Lower leg skin (tissue), 4 donors: ENCODE measurements at places on chromosomes 4 and X.

DNA sequence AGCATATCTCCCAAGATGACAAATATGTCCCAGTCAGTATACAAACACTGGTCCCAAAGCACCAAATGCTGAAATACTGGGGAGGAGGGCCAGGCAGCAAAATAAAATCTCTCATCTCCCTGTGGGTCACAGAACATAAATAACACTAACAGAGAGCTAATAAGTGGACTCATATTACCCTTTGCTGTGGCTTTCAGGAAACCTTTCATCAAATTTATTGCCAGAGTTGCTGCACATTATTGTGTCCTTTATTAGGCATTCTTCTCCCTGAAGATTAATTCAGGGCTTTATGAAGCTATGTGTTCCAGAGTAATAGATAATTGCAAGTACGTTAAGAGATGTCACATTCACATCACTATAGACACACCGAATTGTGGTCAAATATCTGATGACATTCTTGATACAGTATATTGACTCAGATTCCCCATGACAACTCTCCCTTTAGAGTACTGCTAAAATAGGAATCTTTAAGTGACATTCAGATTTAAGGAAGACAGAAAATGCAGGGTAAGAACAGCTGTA, 124.1 kb upstream of the PRR32 start:
- no peak for DNase-seq

- no peak for DNase-seq
These were observed 34.2 kb downstream of the LDB2 start for GRCh38 chr4:16864199-16864598.

GRCh38 chr4:94533405-94534223, 81.9 kb downstream of the PDLIM5 start:
- no peak for DNase-seq

- no peak for DNase-seq
These were observed 225.2 kb upstream of the DKK2 start for GRCh38 chr4:107261241-107261874.

GRCh38 chr4:26192899-26193869, 127.6 kb upstream of the RBPJ start:
- no peak for DNase-seq

DNA sequence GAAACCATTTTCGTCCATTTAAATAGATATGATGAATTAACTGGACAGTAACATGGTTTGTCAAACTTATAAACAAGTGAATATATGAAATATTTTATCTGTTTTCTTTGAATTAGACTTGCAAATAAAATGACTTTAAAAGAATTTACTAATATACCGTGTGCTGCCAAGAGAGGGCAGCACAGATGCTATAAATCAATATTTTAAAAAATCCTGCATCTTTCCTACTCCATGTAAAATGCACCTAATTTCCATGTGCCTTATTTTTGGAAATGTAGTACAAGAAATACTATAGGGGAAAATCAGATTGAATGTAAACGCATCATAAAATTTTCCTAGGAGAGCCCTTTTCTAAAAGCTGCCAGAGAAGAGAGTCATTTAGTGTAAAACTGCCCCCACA, 62.2 kb downstream of the PRKX start:
- no peak for DNase-seq

- DNase-seq: no peak
These were observed 206.8 kb downstream of the SMARCA1 start for GRCh38 chrX:129316461-129316860.

DNA sequence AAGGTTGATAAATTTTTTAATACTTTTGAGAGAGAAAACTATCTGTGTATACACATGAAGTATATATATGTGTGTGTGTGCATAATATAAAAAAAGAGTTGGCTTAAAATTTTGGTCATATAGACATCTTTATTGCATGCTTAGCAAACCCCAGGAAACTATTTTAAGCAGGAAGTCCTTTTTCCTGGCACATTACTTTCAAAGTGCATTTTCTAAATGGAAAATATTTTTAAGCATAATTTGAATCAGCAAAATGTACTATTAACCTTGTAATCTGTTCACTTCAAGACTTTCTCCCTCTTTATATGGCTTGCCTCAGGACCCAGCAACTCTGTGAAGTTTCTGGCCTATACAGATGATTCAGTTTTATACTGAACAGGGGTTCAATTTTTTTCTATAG, 106.3 kb downstream of the CDS1 start:
- no peak for DNase-seq

- no peak for DNase-seq
These were observed 6.5 kb upstream of the TSPAN5 start for GRCh38 chr4:98664959-98665358.

DNA sequence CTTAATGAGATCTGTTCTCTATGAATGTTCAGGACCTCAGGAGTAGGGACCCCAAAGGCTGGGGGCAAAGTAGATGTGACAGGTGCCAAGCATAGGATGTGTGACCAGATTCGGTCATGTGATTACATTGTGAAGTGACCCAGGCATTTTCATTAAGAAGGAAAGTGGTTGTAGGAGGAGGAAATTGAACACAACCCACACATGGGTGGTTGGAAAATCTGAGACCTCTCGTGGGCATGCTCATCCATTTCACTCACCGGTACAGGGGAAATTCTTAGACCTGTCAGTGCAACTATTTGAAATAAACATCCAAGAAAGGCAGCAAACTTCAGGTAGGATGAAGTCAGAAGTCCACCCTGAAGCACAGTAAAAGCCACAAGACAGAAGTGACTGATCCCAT, 43.5 kb upstream of the CD99 start:
- DNase-seq: no peak

GRCh38 chr4:145697332-145697731, 17.4 kb downstream of the C4orf51 start:
- no peak for DNase-seq

DNA sequence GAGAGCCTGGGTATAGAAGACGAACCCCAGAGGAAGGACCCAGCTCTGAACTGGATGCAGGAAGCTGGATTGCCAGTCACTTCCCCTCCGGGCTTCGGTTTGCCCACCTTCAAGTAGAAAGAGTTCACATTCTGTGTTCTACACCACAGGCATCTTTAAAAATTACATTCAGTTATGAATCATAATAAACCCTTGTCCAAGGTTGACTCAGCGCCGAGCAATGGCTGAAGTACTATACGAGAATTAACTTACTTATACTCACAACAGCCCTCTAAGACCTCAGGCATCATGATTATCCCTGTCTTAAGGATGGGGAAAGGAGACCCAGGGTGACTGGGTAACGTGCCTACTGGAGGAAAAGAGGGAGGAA, 72.5 kb downstream of the EVC2 start:
- DNase-seq: no peak

DNA sequence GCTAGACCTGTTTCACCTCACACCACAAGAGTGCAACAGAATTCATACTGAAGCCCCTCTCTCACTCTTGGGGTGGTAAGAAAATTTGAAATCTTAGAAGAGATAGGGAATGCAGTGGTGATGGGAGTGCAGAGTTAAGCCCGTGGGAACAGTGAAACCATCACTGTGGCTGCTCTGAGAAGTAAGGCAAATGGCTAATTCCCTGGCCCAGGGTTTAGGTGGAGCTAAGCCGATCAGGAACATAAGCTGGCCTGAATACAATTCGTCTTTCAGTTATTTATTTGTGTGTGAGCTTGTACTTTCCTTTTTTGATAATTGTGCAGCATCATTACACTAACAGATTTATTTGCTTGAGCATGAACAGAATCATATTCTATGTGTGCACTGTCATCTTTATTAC, 1070.6 kb downstream of the STPG2 start:
- no peak for DNase-seq

DNA sequence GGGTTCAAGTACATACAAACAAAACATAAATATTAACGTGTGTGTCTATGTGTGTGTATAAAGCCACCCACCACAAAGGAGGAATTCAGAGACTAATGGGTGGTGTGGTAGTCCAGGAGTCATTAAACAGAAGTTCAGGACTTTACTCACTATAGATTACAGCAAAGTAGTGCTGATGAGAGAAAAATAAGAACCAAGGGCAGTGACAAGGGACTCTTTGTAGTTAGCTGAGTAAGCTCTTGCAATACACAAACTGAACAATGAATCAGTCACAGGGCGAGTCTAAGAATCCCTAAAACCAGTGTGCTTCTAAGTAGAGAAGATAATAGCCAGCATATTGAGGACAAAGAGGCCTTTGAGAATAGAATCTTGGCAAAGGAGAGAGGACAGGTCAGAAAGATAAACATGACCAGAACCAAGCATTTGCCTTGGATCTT, 232.4 kb downstream of the PPP3CA start:
- DNase-seq: no peak

GRCh38 chr4:25060963-25061340, 30.2 kb upstream of the LGI2 start:
- no peak for DNase-seq

DNA sequence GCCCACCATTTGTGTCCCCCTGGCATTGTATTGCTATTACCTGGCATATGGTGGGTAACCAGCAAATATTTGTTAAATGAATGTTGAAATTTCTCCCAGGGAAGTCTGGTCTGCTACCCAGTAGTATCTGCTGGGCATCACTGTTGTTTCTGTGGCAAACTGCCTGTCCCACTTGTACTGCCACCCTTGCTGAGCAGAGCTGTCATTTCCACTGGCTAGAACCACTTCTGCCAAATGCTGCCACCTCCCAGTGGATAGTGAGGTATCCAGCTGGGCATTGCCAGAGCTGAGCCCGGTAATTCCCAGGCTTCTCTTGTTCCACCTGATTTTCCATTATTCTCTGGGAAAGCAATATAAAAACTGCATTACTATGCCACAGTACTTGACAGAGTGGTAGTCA, 186.7 kb upstream of the NOCT start:
- no peak for DNase-seq

DNA sequence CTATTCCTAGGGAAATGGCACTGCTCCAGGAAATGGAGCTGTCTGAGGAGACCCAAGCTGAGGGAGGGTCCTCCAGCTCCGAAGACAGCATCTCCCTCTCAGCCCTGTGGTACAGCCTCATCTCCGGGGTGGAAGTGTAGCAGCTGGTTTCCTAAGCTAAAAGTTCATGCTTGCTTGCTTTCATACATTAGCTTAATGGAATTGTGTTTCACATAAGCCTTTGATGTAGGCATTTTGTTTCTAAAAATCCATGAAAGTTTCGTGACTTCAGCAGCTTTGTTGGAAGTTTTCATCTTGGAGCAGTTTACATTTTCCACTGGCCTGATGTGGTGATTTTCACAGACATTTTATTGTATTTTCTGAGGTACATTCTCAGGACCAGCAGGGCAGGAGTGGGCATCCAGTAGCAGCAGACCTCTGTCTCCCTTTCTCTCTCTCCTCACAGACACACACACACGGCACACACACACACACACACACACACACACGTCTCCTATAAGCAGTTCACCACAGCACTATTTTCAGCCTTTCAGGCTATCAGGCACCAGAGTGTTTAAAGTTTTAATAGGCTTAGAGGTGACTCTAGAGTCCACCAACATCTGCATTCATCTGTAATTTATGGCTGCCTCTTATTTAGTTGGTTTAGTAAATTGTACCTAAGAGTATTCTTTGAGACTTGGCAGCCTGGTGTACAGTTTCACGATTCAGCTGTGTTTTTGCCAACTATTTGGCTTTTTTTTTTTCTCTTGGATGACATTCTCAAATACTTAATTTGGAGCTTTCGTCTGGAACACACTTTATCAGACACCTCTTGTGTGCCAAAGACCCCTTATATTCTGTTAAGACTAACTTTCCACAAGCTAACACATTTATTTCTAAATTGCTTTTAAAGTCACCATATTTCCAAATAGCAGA, 225.8 kb upstream of the SFRP2 start:
- no peak for DNase-seq

- no peak for DNase-seq
These were observed 77.5 kb downstream of the MID1IP1 start for GRCh38 chrX:38878641-38879340.

- peak; percentile 50 for DNase-seq
These were observed 50.9 kb downstream of the CPZ start for GRCh38 chr4:8643441-8643840.

DNA sequence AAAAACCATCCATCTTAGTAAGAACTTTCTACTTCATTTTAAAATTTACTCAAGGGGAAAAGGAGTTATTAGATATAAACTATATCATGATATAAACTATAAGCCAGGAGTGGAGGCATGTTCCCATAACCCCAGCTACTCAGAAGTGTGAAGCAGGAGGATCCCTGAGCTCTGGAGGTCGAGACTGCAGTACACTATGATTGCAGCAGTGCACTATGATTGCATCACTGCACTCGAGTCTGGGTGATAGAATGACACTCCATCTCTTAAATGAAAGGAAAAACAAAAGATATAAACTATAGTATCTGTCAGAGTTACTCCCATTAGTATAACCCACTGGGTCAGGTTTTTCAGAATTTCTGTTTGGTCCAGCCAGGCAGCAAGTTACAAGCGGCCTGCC, 47.6 kb downstream of the RPS3A start:
- DNase-seq: no peak

GRCh38 chrX:71997320-71997719, 86.7 kb downstream of the NHSL2 start:
- peak; percentile 53 for DNase-seq

- DNase-seq: peak; percentile 58
These were observed 159.5 kb downstream of the SHOX start for GRCh38 chrX:790041-790506.

DNA sequence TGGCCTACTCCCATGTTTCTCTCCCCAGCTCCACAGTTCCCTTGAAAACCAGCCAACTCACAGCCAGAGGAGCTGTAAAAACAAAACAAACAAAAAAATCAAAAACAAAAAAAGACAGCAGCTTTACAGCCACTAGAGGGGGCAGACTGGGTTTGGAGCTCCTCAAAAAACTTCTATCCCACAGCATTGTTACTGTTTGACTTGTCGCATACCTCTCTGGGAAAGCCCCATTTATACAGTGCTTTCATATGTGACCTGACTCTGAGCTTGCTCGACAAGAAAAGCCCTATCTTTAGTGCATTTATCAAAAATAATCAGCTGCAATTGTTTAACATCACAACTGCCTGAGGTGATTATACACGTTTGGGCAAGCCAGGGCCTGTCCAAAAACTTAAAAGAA, 21.6 kb downstream of the TSPAN6 start:
- no peak for DNase-seq

- no peak for DNase-seq
These were observed 33.4 kb downstream of the APOOL start for GRCh38 chrX:85037114-85037513.

- no peak for DNase-seq
These were observed 152.6 kb downstream of the GRIA3 start for GRCh38 chrX:123336666-123337065.

DNA sequence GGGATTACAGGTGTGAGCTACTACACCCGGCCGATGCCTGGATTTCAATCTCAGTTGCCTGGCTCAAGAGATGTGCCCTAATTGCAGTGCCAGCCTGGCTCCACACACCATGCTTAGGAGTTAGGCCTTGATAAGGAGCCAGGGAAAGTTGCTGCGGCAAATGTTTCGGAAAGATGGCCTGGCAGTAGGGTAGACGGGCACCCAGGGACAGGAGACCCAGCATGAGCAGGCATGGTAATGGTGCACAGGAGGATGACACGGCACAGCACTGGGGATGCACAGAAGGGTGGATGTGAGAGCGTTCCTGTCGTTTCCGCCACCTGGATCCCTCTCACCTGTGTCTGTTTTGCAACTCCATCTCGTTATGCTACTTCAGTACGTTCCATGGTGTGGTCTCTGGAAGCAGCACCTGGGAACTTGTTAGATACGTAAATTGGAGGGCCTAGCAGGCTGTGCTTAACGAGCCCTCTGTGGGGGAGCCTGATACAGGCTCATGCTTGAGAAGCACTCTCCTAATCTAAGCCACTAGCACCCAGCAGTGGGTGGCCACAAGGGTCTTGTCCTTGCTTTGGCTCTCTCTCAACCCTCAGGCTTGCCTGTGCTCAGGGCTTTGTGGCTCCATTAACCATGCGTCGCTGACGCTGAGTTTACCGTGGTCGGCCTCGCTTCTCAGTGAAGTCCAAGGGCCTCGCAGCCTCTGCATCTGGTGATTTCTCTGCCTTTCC, 20.3 kb downstream of the RNF4 start:
- no peak for DNase-seq
